Stimulated activated CD4-positive, alpha-beta T cell treated with anti-CD3 and anti-CD28 coated beads, Interleukin-1b, Interleukin-23, amount 100 ng/mL, for 4 hours (primary cell): ENCODE measurements at places on chromosomes 7 and 10.

DNA sequence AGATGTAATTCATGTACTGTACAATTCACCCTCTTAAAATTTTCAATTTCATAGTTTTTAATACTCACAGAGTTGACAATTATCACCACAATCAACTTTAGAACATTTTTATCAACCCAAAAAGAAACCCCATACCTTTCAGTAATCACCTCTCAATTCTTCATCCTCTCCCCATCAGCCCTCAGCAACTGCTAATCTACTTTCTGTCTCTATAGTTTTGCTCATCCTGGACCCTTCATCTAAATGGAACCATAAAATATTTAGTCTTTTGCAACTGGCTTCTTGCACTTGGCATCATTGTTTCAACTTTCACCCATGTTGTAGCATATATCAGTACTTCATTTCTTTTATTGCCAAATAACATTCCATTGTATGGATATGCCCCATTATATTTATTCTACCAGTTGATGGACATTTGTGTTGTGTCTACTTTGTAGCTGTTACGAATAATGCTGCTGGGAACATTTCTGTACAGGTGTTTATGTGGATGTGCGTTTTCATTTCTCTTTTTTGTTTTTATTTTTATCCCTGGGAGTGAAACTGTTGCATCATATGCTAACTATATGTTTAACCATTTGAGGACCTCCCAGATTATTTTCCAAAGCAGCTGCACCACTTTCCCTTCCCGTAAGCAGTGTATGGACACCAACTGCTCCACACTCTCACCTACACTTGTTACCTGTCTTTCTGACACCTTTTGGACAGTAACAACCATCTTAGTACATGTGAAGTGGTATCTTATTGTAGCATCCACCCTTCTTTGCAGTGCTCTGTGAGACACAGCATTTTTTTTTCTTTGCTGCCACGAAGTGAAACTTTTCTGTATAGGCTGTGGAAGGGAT, 65.4 kb upstream of the APBB1IP start:
- no peak for DNase-seq

DNA sequence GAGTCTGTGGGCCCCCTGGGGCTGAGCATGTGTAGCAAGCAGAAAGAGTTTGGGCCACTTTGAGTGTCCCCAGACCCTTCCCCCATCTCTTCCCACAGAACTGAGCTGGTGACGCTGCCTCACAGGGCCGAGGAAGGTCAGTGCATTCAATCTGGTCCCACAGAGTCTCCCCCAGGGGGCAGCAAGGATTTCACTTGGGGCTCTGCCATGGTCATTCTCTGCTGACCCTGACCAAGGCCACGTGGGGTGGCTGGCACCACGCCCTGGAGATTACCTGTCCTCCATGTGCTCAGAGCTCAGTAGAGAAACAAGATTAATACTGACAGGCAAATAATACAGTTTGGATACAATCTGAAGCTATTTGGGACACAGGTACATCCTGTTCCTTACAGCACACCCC, 30.2 kb downstream of the ADRA2A start:
- no peak for DNase-seq

DNA sequence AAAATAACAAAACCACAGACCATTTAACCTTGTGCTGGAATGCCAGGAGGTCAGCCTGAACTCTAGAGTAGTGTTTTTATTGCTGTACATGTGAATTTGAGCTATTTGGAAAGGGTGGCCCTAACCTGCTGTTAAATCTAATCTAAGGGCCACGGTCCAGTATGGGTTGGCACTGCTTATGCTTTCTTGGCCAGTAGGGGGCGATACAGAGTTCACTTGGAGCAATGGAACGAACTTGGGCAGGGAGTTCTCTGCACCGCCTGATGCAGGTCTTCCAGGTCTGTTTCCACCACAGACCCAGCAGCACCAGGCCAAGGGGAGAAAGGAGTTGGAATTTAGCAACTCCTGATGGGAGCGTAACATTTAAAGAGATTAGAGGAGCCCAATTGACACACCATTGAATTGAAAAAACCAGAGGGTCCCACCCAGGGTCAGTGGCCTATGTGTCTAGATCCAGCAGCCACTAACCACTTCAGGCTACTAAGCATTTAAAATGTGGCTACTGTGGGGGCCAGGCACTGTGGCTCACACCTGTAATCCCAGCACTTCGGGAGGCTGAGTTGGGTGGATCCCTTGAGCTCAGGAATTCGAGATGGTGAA, 75.7 kb upstream of the EFCAB10 start:
- DNase-seq, result peak; percentile 70

DNA sequence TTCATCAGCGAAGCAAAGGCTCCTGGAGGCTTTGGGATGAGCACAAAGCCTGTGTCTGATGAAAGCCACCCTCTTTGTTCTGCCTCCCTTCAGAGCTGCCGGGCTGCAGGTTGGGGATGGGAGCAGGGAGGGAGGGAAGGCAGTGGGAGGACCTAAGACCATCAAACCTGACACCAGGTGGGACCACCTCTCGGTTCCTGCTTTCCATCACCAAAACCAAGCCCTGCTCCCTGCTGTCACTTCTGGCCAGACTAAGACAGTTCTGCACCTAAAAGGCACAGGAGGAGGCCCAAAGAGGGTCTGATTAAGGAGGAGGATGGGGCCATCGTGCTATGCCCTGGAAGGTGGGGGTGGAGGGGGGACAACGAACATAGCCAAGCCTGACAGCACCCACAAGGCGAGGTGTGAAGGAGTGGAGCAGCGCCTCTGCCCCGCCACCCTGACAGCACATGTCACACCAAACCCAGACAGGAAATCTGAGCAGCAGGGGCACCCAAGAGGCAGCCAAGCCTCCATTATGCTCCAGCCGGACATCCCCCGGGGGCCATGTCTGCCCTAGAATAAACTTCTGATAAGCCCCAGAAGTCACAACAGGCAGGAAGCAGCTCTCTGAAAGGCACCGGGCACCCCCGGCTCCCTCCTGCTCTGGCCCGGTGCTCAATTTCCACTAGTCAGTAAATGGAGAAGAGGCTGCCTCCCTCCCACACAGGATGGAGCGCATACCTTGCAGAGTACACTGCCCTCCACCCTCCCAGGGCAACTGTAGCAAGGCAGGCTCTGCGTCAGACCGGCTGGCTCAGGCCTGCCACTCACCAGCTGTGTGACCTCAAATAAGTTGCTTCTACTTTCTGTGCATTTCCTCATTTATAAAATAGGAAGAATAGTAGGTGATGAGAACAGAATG, 48.9 kb downstream of the DLG5 start:
- no peak for DNase-seq

DNA sequence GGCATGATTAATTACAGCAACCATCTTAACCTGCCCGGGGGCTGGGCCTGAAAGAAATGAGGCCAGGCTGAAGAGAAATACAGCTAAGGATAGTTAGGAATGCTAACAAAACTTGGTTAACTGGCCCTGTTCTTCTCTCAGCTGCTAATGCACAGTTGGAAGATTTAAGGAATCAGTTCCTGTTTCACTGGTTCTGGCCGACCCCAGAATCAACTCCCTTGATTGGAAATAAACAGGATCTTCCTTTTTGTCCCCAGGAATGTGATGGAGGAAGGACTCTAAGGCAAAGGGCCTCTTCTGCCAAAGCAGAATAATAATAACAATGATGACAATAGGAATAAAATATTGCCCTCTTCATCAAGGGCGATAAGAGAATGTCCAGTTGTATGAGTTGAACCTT, 3.5 kb upstream of the LRMDA start:
- DNase-seq, result no peak

GRCh38 chr10:111078505-111079185, 1.8 kb downstream of the ADRA2A start:
- no peak for DNase-seq

GRCh38 chr7:33677556-33677955, 227.8 kb upstream of the BMPER start:
- DNase-seq, result no peak

DNA sequence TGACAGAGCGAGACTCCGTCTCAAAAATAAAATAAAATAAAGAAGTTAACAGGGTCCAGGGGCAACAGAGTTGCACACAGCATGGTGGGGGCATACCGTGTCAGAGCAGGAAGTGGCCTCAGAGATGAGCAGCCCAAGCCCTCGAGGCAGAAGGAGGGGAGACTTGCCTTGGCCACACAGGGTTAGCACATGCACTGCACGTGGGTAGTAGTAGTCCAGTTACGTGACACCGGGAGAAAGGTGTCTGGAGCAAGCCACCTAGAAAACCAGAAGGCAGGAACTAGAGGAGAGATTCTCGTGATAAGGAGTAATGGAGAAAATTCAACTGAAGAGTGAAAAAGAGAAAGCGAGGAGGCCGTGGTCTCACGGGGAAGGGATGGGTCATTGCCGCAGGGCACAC, 9.8 kb upstream of the DENND2A start:
- DNase-seq, result no peak

GRCh38 chr10:99318048-99318447, 11.1 kb upstream of the CNNM1 start:
- DNase-seq, result no peak

GRCh38 chr10:17038627-17039026, 91.0 kb downstream of the CUBN start:
- DNase-seq, result no peak

- no peak for DNase-seq
Measured at GRCh38 chr7:41842956-41843355, 140.1 kb upstream of the INHBA start.

- no peak for DNase-seq
Measured at GRCh38 chr7:2106924-2107323, 125.8 kb downstream of the MAD1L1 start.

DNA sequence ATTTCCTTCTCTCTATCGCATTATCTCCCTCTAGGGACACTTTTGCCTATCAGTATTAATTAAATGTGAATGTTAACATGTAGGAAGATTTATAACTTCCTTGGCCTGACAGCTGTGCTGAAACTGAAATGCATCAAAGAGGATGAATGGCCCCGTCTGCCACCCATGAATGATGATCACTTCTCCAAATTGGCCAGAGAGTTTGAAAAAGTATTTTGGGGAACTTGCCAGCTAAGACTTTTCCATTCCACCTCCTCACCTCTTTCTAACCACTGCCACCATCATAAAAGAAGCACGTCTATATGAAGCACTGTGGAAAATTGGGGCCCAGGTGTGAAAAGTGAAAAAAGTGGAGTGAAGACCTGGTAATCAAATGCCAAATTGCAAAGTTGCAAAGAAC, 25.4 kb upstream of the ST8SIA6 start:
- no peak for DNase-seq

DNA sequence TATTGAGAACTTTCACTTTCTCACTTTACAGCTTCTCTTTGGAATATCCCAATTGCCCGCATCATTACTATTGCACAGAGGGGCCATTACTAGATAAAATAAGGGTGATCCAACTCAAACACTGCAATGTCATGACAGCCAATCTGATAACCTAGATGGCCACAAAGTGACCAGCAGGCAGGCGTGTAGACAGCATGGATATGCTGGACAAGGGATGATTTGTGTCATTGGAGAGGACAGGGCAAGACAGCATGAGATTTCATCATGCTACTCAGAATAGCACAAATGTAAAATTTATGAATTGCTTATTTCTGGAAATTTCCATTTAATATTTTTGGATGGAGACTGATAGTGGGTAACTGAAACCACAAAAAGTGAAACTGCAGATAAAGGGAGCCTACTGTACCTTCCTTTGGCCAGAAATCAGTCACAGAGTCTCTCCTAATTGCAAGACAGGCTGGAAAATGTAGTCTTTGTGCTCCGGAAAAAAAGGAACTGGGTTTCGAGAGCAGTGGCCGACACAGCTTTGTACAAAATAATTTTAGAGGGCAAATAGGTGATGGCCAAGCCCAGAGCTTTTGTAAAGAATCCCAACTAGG, 6.1 kb upstream of the GSDME start:
- no peak for DNase-seq

DNA sequence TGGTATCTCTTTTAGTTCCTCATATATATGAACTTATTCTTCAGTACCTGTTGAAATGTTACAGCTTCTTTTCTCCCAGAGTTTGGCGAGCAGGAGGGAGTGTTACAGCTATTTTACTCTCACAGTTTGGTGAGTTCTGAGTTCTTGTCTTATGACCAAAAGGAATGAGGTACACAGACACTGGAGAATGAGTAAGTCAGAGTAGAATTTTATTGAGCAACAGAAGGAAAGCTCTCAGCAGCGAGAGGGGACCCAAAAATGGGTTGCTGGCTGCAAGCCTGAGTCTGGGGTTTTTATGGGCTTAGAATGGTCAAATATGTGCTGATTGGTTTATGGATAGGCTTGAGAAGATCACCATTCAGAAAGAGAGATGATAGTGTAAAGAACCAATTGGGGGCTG, 175.2 kb downstream of the CDK14 start:
- no peak for DNase-seq

DNA sequence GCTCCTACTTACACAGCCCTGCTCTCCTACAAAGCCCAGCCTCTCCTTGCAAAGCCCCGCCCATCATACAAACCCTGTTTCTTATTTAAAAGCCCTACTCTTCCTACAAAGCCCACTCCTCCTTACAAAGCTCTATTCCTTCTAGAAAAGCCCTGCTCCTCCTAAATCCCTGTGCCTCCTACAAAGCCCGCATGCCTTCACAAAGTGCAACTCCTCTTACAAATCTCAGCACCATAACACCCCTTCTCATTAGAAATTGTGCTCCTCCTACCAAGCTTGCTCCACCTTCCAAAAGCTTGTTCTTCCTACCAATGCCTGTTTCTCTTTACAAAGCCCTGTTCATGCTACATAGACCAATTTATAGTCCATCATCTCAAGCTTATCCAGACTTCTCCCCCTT, 66.1 kb downstream of the PCGF5 start:
- no peak for DNase-seq

- DNase-seq, result no peak
Measured at GRCh38 chr10:6119962-6120361, 31.1 kb downstream of the RBM17 start.

DNA sequence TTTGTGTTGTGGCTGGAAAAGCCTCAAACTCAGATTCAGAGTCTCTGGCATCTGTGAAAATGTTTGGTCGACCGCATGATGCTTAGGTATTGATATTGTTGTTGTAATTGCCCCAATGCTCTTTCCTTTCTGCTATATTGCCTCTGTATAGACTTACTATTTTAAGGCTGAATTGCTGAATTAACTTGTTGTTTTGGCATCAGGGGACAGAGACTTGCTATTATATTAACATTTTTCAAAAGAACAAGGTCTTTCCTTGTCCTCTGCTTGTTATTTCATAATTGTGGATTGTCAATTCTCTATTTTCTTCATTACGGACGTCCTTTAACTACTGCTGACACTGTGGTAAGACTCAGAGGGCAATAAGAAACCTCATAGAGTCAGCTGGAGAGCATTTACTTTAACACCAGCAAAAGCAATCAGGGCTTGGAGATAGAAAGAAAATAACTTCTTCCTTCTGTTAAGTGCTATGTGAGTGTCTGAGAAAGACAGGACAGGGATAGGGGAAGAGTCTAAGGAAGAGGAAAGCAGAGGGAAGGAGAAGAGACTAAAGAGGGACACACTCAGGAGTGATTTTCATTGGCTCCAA, 17.6 kb downstream of the CPED1 start:
- DNase-seq, result no peak
